ENCODE measurements at places on chromosomes 4 and X.

DNA sequence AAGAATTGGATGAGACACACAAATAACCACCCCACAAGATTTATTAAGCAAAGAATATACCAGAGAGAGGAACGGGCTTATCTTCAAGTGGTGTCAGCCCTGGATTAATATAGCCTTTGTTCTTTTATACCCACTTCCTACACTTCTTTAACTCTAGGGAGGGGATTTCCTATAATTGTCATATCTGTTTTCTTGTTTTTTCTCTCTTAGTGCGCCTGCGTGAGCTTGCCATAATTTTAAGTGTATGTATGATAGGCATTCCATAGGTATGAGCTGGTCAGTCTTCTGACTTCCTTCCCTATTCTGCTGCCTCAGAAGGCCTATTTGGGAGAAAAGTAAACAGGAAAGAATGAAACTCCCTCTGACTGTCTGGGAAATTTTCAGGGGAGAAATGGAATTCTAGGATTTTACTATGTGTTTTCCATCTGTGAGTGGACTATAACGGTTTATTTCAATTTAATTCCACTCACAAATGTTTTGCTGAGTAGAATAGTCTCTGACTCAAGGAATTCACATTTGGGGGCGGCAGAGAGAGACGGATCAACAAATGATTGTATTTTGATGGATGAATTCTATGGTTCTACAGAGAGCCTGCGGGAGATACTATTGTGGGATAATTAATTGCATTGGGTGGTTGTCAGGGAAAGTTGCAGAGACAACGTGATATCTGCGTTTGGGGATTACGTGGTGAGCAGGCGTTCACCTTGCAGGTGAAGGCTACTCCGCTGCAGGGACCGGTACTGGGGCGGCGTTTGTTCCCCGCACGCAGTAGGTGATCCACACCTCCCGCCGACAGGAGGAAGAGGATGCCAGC is 626 bp upstream of the CEP135 start:
- DNase-seq = no peak

DNA sequence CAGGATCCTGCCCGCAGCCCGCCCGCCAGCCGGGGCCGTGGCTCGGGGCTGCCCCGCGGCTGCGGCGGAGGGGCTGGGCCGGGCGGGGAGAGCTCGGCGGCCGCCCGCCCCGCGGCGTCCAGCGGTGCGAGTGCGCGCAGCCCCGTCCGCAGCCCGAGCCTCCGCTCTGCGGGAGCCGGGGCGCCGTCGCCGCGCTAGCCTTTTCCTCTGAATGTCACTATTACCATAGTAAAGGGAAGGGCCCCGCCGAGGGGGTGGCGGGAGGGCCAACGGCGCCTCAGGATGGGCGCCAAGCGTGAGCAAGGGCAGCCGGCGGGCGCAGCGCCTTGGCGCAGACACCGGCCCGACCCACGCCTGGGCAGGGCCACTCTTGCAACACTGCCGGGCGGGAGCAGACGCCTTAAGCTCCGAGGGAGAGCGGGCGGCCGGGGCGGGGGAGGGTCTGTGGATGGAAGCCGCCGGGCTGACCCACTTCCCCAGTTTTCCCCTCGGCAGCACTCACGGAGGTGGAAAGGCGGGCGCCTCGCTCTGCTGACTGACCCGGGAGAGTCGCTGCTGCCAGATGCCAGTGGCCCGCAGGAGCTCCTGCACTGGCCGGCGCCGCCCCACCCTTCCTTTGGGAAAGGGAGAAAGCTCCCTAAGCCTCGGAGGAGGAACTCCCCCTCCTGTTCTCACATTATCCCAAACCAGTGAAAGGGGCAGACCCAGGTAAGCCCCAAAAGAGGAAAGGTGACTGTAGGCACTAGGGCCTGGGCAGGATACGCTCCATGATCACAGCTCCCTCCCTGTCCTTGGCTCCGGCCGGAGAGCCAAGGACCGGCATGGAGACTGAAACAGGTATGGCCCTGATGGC is 329.4 kb downstream of the HNRNPD start:
- DNase-seq = peak; percentile 83

DNA sequence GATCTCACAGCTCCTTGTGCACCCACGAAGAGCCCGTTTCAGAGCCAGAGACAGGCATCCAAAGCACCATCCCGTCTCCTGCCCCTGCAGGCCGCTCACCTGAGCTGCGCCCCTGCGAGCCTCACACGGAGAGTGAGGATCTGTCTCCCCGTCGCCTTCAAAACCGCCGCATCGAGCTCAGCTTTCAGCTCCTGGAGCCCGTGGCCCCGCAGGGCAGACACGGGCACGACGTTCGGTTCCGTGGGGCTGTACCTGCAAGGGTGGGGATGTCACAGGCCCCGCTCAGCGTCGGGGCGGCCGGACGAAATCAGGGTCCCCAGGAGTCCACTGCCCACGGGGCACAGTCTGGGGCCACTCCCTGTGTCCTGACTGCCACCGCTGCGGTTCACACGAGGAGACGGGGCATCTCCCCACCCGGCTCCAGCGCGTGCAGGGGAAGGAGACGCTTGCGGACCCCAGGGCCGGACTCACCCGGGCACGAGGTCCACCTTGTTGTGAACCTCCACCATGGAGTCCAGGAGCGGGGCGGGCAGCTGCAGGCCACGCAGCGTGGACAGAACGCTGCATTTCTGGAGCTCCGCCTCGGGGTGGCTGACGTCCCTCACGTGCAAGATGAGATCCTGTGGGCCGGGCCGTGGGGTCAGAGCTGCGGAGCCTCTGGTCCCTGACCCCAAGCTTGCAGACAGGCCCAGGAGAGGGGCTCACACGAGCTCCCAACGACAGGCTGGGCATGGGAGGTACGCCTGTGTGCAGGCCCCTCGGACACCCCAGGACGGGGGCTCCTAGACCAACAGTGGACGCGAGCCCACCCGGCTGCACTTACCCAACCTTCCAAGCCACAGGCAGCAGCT is 11.1 kb downstream of the GTPBP6 start:
- DNase-seq = no peak

DNA sequence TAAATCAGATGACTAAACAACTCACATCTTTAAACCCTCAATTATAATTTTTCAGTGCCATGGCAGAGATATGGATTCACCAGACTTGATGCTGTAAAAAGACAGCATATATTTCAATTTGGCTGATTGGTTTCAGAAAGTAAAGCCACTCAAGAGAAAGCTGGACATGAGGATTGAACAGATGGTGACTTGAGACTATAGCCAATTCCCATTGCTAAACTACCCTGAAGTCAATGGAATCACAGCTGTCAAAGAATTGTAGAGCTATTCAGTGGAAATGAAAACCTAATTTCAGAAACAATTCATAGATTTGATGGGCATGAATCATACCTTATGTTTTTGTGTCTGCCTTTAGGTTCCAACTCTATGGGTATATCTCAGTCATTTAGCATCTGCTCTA is 510.6 kb upstream of the BOD1L1 start:
- DNase-seq = no peak

DNA sequence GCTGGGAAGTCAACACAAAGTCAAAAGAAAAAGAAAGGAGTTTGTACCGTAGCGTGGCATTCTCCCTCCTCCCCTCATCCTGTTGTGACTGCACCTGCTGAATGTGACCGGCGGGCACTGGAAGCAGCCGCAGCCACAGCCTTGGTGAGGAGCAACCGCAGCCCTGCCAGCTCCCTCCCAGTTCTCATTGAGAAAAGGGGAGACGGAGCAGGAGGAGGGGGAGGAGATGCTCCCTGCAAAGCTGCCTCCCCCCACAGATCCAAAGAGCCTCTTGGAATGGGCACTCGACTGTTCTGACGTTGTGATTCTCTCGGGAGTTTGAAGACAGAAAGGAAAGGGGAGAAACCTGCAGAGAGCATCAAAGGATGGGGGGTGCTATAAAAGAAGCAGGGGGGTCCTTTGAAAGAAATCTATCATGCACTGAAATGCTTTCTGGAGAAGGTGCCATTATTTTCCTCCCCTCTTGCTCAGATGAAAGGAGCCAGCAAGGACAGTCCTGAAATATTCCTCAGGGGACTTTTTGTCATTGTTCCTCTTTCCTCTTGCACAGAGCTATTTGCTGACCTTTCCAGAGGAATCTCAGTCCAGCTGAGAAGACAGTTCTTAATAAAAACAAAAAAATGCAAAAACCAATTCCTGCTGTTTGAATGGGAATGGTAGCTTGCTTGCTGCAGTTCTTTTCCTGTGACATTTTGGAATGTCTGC is 429.7 kb downstream of the MAPK10 start:
- DNase-seq = no peak

DNA sequence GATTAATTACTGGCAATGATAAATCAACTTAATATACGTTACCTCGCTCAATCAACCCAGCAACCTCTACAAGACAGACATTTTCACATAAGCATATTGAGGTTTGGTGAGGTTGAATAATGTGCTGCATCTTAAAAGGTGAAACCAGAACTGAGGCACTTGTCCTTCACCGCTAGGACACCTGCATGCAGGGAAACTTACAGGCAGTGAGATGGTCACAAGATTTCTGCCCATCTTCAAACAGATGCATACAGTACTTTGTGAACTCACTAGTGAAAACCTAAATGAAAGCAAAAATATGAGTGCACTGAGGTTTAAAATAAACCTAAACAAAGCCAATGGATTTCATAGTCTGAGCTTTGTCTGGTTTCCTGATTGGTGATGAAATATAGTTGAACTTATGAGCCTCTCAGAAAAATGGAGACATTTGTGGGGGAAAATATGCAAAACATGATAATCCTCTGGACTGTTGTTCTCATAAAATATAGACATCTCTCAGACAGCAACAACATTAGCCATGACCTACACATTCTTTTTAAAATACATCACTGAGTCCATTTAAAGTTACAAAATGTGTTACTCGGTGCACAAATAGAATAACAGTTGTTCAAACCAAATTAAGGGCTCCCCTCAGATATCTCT is 20.9 kb upstream of the PRSS12 start:
- no peak for DNase-seq

DNA sequence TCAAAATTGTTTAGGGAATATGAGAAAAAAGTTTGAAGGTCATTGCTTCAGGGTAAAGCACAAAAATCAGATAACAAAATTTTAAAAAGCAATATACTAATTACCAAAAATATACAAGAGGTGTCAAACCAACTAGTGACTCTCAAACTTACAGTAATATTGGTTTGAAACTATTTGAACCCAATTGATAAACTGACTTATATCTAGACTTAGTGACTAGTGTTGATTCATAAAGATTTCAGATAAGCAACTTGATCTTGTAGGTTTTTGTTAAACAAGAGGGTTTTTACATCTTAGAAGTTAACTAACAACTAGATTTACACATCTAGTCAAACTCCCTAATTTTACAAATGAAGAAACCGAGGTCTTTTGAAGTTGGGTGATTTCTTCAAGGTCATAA is 7.7 kb downstream of the TAB3 start:
- DNase-seq = no peak

DNA sequence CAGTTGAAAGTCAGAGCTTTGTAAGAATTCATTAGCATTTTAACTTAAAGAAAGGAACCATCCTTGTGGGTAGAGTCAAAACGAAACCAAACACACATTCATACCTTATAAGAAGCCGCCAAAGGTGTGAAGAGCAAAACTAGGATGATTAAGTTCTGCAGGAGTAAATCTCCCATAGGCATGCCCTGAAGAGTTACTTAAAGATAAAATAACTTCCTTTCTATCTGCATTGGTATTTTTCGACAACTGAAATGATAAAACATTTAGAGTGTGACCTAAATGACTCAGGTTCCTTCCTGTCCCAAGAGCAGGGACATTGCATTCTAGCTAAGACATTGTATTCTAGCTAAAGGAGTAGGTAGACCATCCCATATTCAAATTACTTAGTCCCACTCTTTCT is 75.3 kb downstream of the BCOR start:
- DNase-seq = no peak

DNA sequence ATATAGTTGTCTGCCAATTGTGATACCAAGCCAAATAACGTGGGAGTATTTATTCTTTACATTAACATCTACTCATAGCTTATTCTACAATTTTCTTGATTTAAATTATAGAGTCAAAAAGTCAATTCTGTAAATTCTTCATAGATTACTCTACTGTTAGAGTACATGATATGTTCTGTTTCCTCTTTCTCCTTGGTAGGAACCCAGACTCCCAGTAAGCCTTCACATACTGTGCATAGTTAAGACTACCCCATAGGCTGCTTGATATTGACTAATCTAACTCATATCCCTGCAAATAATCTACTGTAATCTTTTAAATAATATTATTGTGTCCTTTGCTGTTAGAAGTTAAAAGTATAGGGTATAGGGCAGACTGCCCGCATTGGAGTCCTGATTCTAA is 35.4 kb downstream of the BANK1 start:
- DNase-seq = no peak

GRCh38 chr4:84753321-84753972 is 170.5 kb downstream of the CDS1 start:
- DNase-seq = no peak

GRCh38 chr4:155724731-155725130 is 34.1 kb upstream of the GUCY1B1 start:
- no peak for DNase-seq
